Cardiac fibroblast (primary cell): ENCODE measurements at places on chromosomes 5 and 9.

GRCh38 chr9:21443849-21444625, 3.8 kb downstream of the IFNA1 start:
- no peak for DNase-seq

GRCh38 chr9:129776938-129777768, 24.3 kb upstream of the PTGES start:
- DNase-seq, result peak; percentile 99

DNA sequence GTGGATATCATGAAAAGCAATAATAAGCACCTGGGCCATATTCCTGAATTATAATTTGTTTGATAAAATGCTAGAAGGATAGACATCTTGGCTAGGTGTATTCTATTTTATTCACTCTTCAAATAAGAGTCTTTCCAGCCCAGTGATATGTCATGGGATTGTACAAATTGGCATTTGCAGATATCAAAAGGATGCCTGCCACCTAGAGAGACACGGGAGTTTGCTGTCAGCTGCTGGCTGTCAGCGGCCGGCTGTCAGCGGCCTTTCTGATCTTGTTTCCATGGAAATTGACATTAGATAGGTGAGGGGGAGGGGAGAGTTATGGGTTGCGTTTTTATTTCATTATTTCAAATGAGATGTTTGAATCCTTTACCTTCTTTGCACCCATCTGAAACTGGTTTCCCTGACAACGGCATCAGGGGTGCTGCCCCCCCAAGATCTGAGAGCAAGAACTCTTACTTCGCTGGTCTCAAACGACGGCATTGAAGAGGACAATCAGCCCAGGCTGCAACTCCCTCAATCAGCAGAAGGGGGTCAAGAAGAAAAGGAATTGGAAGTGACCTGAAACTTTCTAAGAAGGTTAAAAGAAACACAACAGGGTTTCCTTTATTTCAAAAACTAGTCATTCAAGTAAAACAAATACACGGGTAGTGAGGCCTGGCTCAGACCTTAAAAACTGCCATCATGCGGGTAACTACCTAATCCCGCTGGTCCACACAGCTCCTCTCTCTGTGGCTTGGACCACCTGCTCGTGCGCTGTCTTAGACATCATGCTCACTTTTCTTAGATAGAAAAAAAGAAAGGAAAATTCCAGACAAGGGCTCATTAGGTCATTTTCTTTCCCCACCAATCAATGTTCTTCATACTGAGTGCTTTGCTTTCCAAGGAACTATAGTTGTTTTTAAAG, 115.7 kb downstream of the TLE1 start:
- no peak for DNase-seq

DNA sequence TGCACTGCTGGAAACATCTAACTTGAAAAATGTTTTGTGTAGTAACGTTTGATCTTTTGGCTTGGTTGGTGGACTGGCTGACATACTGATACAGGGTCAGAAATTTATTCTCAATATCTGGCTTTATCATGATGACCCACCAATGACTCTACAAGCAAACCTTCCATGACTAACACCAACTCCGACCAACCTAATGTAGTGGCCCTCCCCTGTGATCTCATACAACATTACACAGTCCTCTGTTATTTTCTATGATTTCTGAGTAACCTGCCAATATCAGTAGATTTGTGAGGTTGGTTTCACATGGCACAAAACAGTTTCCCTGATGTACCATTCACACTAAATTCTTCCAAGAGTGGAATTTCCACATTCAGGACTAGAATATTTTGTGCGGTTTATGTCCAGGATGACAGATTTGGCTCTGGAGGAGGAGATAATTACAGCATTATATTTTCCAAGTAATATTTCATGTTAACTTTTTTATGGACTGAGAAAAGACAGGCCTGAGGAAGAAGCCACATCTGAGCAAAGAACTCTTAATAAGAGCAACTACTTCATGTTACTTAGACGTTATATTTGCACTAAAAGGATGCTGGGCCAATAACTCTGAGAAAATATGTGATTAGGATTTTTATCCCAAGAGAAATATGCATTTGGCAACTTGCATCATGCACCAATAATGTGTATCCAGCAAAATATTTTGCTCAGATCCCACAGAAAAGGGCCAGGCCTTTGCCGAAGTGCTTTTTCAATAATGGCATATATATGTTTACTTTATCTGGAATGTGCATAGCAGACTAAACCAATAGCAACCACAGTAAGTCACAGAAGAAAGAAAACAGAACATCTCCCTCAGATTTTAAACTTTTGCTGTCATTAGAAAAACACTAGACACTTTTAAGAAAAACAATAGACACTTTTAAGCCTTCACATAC, 273.4 kb downstream of the KCNN2 start:
- DNase-seq, result no peak

GRCh38 chr5:151931260-151931659, 6.6 kb upstream of the GLRA1 start:
- no peak for DNase-seq

- no peak for DNase-seq
Observed at GRCh38 chr5:88426441-88426840, 157.8 kb upstream of the TMEM161B start.

DNA sequence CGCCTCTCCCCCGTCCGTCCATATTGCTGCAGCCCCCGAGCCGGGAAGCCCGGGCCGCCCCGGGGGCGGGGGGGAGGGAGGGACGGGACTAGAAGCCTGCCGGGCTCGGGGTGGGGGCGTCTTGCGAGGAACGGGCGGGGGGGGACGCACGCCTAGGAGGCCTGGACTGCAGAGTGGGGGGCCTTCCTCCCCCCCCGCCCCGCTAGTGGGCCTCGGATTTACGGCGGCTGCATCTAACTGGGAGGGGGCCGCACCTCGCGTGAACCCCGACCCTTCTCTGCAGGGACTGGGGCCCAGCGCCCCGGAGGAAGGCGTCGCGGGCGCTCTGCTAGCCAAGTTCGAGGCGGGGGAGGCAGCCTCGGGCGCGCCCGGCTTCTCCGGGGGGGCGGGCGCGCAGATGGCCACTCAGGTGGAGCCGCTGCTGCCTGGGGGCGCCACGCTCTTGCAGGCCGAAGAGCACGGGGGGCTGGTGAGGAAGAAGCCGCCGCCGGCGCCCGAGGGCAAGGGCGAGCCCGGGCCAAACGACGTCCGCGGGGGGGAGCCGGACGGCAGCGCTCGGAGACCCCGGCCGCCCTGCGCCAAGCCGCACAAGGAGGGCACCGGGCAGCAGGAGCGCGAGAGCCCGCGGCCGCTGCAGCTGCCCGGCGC, at the start of gene LARP1:
Gene LARP1 (plus strand): TSS at position 17 of the 648 bp plus-strand sequence. CDS start 381 bp downstream, at position 398.
- peak; percentile 29 for DNase-seq

DNA sequence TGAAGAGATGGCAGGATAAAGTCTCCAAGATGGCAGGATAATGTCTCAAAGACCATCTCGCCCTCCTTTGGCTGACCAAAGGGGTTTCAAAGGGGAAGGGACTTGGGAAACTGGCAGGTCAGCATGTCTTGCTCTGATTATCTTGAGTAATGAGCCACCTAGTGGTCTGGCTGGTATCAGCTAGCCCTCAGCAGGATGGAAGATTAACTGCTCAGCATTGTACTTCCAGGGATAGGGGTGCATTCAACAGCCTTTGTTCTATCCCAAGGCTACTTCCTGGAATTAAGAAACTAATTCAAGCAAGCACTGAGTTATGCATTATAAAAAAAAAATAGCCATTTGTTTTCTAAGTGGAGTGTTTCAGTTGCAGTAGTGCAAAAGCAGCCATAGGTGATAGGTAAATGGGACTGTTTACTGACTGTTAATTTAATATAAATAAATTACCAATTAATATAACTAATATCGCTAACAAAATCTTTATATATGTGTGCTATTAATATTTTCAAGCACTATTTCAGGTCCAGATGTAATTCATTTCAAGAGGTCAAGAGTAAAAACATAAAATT, 555.5 kb downstream of the CDH9 start:
- DNase-seq, result peak; percentile 26

DNA sequence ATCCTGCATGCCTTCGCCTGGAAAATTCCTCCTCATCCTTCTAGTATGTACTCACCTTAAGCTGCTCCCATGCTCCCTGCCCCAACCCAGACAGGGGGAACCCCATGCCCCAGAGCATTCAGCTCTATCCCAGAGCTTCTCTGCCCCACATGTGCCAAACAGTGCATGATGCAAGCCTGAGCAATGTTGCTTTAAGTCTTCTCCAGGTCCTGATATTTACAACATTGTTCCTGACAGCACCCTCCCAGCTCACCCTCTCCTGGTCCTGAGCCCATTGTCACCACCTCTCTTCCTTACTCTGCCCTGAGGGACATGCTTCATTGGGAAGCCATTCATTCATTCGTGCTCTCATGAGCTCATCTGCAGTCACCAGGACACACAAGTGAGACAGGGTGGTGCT, 23.4 kb upstream of the BARX1 start:
- DNase-seq, result no peak

- DNase-seq, result no peak
Observed at GRCh38 chr5:136314302-136314701, 51.0 kb downstream of the TRPC7 start.

- DNase-seq, result no peak
Observed at GRCh38 chr5:163978897-163979296, 473.5 kb downstream of the MAT2B start.

- no peak for DNase-seq
Observed at GRCh38 chr9:126778141-126778540, 26.7 kb upstream of the ZBTB43 start.

- no peak for DNase-seq
Observed at GRCh38 chr9:105647595-105648349, 14.5 kb upstream of the TAL2 start.

DNA sequence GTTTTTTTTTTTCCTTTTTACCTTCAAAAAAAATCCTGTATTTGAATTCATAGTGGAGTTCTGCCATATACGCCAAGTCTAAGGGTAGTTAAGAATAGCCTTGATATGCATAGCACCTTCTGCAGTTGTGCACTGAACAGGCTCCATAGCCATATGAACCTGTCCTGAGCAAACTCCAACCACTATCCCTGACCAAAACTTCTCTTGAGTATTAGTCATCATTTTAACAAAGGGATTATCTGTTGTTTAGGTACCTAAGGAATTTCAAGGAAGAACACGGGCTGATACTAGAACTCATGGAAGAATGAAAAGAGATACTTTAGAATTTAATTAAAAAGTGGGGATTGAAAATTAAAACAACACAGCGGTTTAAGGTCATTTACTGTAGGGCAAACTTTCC, 1.9 kb upstream of the FBXO38 start:
- no peak for DNase-seq

GRCh38 chr9:21383627-21384026, 1.6 kb downstream of the IFNA2 start:
- DNase-seq, result no peak

- DNase-seq, result no peak
Observed at GRCh38 chr9:3692606-3693005, 166.8 kb upstream of the RFX3 start.
